LNCaP clone FGC (cell line): ENCODE measurements at places on chromosomes 7 and 10.

GRCh38 chr7:69947998-69948397 is 349.7 kb downstream of the AUTS2 start:
- DNase-seq, result no peak

DNA sequence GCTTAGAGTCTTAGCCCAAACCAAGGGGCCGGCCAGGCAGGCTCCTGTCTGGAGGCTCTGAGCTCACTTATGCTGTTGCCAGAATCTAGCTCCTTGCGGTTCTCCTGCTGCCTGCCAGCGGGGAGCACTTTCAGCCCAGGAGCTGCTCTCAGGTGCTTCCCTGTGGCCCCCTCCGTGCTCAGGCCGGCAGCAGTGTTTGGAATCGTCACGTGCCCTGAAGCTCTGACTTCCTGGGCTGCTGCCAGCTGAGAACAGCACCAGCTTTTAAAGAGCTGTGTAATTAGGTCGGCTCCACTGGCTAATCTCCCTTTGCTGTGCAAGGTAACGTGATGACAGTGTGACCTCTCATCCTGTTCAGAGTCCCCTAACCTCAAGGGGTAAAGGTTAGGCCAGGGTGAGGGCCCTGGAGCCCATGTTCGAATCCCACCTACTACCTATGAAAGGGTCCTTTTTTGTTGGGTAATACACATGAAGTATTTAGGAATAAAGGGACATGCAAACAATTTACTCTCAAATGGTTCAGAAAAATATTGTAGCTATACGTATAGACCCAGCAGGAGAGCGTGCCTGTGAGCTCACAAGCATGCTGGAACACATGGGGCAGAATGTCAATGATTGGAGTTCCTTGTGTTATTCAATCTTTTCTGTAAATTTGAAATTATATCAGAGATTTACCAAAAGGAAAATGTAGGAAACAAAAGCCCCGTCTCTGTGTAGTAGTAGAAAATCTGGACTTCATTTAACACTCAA is 16.6 kb downstream of the ZNF862 start:
- peak; percentile 75 for DNase-seq

DNA sequence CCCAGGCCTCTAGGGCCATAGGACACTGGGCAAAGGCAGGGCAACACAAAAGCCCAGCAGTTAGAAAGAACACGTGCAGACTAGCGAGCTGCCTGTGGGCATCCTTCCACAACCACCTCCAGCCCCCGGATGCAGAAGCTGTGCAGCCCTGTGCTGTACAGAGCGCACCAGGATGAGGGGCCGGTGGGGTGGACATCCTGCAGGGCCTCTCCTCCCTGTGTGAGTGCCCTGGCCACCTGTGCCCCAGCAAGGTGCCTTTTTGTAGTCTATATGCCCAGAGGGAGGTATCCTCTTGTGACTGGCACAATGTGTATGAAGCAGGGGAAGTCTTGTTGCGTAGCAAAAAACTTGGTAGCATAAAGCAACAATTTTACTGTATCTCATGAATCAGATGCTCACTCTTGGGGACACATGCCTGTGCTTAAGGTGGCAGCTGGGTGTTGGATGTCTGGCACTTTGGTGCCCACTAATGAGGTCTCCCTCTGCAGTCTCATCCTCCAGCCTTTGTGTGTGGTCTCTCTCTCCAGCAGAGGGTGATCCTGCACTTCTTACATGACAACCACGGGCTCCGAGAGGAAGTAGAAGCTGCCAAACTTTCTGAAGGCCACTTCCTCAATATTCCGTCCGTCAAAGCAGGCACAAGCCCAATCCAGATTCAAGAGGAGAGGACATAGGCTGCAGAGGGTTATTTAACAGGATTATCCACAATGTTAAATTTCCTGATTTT is 8.7 kb downstream of the NCAPG2 start:
- peak; percentile 72 for DNase-seq

DNA sequence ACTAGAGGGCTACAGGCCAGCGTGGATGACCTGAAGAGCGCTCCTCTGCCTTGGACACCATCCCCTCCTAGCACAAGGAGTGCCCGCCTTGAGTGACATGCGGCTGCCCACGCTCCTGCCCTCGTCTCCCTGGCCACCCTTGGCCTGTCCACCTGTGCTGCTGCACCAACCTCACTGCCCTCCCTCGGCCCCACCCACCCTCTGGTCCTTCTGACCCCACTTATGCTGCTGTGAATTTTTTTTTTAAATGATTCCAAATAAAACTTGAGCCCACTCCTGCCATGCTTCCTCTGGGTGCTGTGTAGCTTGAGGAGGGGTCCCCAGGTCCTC is 4.5 kb downstream of the SNCG start:
- no peak for DNase-seq

GRCh38 chr10:102424916-102425315 is 4.3 kb downstream of the FBXL15 start:
- DNase-seq, result no peak

GRCh38 chr7:151926336-151926712 is 29.9 kb upstream of the GALNTL5 start:
- no peak for DNase-seq

DNA sequence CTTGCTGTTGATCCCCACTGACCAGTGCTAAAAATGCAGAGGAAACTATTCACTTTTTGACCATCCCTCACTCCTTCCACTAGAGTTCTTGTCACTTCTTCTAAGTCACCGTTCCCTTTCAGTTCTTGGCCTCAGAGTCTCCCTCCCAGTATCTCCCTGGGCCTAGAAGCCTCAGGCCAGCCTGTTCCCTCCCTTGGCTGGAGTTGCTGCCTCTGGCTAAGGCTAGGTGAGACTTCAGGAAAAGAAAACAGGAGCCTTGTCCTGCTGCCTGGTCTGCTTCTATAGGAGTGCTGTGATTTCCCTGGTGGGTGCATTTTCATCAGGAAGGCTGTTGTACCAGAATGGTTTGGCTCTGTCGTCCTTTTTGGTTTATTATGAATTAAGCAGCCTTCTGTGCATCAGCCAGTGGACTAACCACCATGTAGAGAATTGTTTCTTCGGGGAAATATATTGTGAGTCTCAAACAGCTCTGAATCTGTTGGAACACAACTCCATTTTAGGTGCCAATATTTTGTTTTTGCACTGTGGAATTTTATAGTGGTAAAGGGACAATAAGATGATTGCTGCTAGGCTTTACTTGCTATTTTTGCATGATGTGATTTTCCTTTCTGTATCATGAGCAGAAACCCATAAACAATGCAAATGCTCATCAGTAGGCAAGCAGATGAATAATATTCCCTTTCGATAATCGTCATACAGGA is 233.4 kb upstream of the FZD1 start:
- no peak for DNase-seq

- DNase-seq, result no peak
These were observed 102.5 kb downstream of the TRIL start for GRCh38 chr7:28855538-28856217.

DNA sequence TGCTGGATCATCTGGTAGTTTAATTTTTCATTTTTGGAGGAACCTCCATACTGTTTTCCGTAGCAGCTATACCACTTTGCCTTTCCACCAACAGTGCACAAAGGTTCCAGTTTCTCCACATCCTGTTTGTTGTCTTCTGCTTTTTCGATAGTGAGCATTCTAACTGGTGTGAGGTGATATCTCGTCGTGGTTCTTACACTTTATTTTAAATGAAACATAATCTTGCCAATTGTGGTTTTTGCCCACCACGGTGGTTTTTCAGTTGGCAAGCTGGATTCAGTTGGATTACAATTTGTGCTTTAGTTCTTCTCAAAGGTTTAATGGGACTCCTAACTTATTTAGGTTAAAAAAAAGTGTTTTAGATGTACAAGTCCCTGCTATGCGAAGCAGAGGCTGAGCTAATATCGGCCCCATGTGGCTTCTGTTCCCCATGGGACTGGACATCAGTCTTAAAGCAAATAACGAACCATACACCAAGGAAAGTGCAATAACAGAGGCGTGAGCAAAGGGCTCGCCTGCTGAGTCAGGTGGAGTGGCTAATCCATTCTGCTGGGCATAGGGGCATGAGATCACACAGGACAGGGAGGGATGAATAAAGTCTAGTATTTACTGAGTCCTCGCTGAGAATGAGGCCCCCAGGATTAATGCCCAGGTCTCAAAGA is 153.6 kb downstream of the AOAH start:
- no peak for DNase-seq

DNA sequence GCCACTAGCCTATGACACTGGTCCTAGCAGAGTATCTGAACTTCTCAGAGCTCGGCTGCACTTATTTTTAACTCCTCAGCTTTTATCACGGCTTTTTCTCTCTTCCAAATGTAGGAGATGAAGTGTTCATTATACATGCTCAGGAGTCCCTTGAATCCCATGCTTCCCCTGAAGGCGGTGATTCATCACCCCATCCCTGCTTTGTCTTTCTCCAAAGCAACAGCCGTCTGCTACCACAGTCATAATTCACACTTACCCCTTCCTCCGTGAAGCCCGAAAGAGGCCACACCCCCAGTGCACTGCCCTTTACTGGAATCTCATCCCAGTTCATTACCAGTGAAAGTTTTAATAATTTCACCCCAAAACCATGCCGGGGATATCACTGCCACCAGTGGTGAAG is 301.5 kb upstream of the SHH start:
- DNase-seq, result no peak

- no peak for DNase-seq
These were observed 277.6 kb downstream of the ELFN1 start for GRCh38 chr7:1947586-1948217.

DNA sequence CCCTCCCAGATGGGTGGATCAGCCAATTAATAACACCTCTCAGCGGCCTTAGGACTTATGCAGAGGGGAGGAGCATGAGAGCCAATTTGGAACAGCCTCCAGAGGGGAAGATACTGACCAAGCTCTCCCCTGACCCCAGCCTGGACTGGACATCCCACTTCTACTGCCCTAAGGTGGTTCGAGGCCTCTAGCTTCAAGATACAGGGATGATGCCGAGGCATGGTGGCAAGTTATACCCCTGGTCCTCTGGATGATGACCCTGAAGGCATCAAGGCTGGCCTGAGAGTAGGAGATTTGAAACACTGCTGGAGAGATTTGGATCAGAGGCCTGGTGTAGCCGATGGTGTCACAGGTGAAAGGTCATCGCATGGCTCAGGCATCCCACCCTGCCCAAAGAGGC is 3.2 kb downstream of the CDH23 start:
- no peak for DNase-seq

DNA sequence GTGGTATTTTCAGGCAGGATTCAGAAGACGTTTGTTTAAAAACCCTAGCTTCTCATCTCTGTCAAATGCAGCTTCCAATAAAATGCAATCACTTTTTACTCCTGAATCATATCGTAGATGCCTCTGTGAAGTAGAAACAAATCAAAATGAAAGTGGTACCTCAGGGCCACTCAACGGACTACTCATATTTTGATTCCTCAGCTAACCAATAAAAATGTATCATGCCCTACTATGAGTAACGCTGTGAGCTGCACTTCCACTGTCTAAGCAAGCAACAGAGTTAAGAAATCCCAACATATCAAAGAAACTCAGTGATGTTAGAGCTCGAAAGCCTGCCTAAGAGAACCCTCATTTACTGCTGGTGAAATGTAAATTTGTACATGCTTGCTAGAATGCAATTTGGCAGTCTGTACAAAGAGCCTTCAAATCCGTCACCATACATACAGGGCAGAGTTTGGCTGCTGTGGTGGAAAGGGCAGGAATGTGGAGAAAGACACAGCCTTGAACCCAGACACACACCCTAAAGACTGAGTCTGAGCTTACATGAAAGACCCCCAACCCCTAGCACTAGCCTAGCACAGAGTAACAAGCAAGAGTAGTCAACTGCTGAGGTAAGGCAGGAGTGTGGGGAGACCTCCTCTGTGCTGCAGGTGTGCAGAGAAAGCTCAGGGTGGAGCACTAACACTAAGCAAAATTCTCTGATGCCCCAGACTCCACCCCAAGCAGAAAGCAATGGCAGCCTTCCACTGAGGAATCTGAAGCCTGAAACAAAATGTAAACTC is 151.5 kb downstream of the ANK3 start:
- peak; percentile 36 for DNase-seq

GRCh38 chr10:129098517-129098916 is 368.5 kb upstream of the MGMT start:
- DNase-seq, result no peak

GRCh38 chr10:22111260-22111659 is 106.6 kb downstream of the EBLN1 start:
- DNase-seq, result no peak

DNA sequence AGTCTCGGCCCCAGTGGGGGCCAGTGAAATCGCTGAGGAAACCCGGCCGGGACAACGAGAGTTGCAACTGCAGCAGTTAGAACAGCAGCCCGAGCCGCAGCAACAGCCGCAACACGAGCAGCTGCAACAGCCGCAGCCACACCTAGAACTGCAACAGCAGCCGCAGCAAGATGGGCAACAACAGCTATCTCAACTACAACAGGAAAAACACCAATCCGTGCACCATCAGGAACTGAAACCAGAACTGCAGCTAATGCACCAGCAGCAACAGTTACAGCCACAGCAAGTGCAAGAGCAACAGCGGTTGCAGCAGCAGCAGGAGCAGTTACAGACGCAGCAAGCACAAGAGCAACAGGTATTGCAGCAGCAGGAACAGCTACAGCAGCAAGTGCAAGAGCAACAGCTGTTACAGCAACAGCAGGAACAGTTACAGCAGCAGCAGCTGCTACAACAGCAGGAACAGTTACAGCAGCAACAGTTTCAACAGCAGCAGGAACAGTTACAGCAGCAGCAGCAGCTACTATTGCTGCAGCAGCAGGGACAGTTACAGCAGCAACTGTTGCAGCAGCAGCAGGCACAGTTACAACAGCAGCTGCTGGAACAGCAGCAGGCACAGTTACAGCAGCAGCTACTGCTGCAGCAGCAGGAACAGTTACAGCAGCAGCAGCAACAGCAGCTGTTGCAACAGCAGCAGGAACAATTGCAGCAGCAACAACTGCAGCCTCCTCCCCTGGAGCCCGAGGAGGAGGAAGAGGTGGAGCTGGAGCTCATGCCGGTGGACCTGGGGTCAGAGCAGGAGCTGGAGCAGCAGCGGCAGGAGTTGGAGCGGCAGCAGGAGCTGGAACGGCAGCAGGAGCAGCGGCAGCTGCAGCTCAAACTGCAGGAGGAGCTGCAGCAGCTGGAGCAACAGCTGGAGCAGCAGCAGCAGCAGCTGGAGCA is 6.1 kb downstream of the ZNF853 start:
- no peak for DNase-seq

DNA sequence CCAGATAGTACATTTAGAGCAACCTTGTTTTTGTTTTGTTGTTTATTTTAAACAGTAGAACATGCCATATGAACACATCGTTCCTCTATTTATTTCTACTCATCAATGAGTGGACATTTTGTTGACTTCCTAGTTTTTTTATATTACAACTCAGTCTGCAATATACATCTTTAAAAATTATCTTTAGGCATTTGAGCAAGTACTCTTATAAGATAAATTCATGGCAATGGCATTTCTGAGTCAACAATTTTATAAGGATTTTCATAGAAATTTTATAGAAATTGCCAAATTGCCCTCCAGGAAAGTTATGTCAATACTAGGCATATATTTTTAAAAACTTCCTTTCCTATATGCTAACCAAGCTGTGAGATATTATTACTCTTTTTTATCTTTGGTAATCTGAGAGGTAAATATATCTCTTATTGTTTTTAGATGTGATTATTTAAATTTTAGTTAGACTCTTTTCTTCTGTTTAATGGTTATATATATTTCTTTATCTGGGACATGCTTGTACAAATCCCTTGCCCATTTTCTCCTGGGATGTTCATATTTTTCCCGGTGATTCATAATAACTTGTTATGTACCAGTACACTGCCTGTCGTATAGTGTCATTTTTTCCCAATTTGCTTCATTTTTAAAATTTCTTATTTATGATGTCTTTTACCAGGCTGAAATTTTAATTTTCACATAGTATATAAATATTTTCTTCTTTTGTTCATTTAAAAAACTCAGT is 50.5 kb downstream of the FZD1 start:
- no peak for DNase-seq
